HFFc6 (cell line): ENCODE measurements at places on chromosomes 13 and 19. TPM values are rescaled to one million over a fixed set of nuclear protein-coding genes. Genes with fewer than 3 reads are reported as not detected.

GRCh38 chr19:37995346-37995745 is 88.3 kb downstream of the SIPA1L3 start:
- H3K4me1 ChIP-seq: peaks cover 54% of the 10 kb centered on the region
- DNase-seq: no peak
- H3K4me3 ChIP-seq: no peak overlapping the region
- peaks cover 7% of the 10 kb centered on the region for H3K27me3 ChIP-seq

DNA sequence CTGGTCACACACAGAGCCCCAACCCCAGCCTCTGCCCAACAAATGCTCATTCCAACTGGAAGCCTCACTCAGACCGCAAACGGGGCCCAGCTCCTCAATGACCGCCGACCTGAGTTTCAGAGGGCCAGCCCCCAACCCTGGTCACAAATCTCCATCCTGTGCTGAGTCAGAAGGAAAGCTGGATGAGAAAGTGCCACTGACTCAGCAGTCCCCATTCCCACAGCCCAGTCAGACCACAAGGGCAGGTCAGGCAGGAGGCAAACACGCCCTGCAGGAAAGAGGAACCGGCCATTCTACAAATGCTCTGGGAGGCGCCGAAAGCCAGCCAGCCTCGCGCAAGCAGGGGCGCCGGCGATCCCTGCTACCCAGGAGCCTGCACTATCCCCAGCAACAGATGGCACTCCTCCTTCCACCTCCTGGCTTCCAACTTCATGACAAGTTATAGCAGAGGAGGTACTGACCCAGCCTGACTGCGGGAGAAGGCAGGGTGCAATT is 14.1 kb upstream of the PRKD2 start:
- peaks cover 38% of the 10 kb centered on the region for H3K36me3 ChIP-seq
- peaks cover 5% of the 10 kb centered on the region for H3K27me3 ChIP-seq
- H3K27ac ChIP-seq: peak overlapping the region; percentile 88

DNA sequence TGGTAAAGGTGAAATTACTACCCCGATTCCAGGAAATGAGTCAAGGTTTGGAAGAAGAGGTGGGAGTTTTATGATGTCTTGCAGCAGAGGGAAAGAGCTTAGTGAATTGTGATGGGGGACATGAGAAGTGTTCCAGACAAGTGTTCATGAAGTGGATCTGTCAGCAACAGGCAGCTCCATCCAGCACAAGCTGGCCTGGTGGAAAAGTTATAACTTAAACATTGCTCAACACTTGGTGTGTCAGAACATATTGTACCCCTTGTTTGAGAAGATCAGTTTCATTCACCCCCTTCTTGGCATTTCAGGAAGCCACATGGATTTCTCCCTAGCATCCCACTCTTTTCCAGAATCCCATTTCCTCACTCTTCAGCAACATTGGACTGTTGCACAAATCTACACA is 222.0 kb downstream of the B3GLCT start:
- no peaks in the 10 kb centered on the region for H3K4me1 ChIP-seq
- no peaks in the 10 kb centered on the region for H3K36me3 ChIP-seq
- no peak for DNase-seq
- no peak overlapping the region for H3K4me3 ChIP-seq

GRCh38 chr19:15551293-15552004 is 43.1 kb downstream of the CYP4F22 start:
- peaks cover 8% of the 10 kb centered on the region; the same call in 1 of the 2 replicates for H3K27me3 ChIP-seq
- H3K4me1 ChIP-seq: peaks cover 10% of the 10 kb centered on the region
- DNase-seq: no peak
- H3K36me3 ChIP-seq: no peaks in the 10 kb centered on the region
- H3K4me3 ChIP-seq: no peak overlapping the region; the same call in 1 of the 2 replicates
- H3K27ac ChIP-seq: no peak overlapping the region

GRCh38 chr19:47510516-47511127 is 4.2 kb downstream of the NAPA start:
- H3K27me3 ChIP-seq: peaks cover 8% of the 10 kb centered on the region
- no peak for DNase-seq
- H3K36me3 ChIP-seq: peaks cover 9% of the 10 kb centered on the region
- no peak overlapping the region for H3K4me3 ChIP-seq

DNA sequence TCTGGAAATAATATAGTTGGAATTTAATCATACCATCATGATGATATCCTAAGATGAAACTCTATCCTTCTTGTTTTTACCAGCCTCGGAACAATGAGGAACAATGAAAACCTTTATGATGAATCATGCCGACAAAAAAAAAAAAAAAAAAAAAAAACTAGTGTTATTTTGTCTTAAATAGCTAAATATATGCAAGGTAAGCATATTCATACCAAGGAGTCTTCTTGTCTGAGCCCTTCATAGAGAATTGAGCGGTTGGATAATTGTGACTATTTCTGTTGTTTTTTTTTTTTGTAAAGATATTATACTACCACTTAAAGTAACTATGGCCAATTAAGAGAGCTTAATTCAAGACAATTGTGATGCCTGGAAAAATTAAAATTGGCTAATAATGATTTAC is 244.0 kb upstream of the PCDH9 start:
- DNase-seq: no peak
- H3K27ac ChIP-seq: no peak overlapping the region
- no peak overlapping the region for H3K4me3 ChIP-seq
- H3K27me3 ChIP-seq: no peaks in the 10 kb centered on the region
- no peaks in the 10 kb centered on the region for H3K36me3 ChIP-seq

DNA sequence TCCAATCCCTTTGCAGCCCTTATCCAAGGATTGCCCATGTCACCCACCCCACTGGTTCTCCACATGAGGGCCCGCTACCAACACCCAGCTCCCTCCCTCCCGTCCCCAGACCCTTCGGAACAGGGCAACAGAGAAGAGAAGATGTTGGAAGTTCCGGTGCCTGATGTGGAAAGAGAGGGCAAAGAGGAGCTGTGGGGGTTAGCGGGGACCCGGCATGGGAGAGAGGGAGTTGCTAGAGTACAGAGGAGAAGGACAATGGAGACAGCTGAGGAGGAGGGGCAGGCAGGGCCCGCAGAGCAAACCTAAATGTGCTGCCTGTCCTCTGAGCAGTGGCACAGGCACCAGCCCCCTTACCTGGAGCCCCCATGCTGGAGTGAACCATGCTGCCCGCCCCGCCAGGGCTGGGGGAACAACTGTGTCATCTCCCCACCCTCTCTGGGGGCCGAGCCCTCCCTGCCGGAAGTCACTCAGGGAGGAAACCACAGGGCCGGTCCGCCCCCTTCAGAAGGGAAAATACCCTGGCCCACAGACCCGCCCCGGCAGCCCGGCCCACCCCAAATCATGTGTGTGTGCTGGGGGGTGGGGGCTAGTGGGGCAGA is at the start of gene POU2F2:
Gene POU2F2 (minus strand): TSS at position 417 of the 599 bp plus-strand sequence. CDS start 35 bp downstream, at position 382.
- peaks cover 4% of the 10 kb centered on the region; the same call in 1 of the 2 replicates for H3K27me3 ChIP-seq
- peak within 1 kb of the TSS; percentile 71 for H3K27ac ChIP-seq
- H3K36me3 ChIP-seq: no peaks in the 10 kb centered on the region
- peak within 1 kb of the TSS; percentile 91 for H3K4me3 ChIP-seq
- H3K4me1 ChIP-seq: peaks cover 56% of the 10 kb centered on the region
- no peak for DNase-seq

DNA sequence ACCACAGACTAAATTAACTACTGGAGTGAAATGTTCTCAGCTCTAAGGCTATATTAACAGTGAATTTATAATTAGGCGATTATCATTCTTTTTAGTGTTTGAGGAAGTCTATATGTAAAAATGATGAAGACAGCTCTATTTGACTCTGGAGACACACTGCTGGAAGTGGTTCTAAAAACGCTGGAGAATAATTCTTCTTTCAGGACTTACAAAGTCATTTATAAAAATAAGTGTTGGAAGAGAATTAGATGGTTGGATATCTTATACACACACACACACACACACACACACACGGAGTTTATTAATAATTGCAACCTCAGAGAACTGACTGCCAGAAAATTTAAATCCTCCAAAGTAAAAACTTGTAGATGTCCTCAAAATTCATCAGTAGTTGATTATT is 1171.3 kb downstream of the EFNB2 start:
- H3K4me1 ChIP-seq: peaks cover 31% of the 10 kb centered on the region; the same call in 1 of the 2 replicates
- H3K36me3 ChIP-seq: no peaks in the 10 kb centered on the region
- H3K27me3 ChIP-seq: no peaks in the 10 kb centered on the region
- DNase-seq: no peak
- H3K27ac ChIP-seq: no peak overlapping the region

DNA sequence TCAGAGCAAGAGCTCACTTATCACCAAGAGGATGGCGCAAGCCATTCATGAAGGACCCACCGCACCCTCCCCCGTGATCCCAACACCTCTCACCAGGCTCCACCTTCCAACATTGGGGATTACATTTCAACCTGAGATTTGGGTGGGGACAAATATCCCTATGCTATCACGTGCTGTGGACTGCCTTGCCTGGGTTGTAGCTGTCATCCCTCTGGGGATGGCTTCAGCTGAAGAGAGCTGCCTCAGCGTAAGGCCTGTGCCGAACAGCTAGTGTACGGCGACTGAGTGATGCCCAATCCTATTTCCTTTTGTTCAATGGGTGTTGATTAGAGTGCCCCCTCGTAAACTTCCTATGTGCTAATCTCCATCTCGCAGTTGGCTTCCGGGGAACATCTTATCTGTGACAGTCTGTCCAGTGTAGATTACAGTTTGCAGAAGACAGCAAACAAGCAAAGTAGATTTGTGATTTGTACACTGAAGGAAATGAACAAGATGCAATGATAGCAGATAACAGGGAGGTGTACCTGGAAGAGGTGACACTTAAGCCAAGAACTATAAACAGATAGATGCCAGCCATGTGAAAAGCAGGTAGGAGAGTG is 11.8 kb upstream of the RCBTB1 start:
- no peaks in the 10 kb centered on the region for H3K36me3 ChIP-seq
- DNase-seq: no peak
- no peak overlapping the region for H3K27ac ChIP-seq
- no peaks in the 10 kb centered on the region for H3K4me1 ChIP-seq
- H3K4me3 ChIP-seq: no peak overlapping the region

GRCh38 chr13:97946951-97947588 is 6.4 kb upstream of the IPO5 start:
- peak overlapping the region; percentile 51 for H3K4me3 ChIP-seq
- H3K4me1 ChIP-seq: peaks cover 58% of the 10 kb centered on the region
- peaks cover 10% of the 10 kb centered on the region for H3K36me3 ChIP-seq
- DNase-seq: peak; percentile 85
- peak overlapping the region; percentile 90 for H3K27ac ChIP-seq

DNA sequence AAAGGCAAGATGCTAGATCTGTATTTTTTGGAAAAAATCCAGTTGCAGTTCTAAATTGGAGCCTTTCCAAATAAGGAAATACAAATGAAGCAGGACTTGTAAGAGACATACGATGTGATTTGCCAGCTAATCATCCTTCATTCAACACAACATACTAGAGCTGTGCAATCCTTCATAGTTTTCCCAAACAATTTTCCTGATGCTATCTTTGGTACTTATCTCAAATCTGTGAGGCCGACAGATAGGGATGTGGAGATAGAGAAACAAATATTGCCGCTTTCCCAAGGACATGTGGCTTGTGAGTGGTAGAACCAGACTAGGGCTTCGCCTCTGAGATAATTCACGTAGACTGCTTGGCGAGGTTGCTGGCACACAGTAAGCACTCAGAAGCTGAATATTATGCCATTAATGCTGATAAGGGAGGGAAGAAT is 176.6 kb downstream of the LMO7 start:
- H3K4me3 ChIP-seq: peak overlapping the region; percentile 49; the same call in 1 of the 2 replicates
- H3K36me3 ChIP-seq: peaks cover 27% of the 10 kb centered on the region
- peaks cover 9% of the 10 kb centered on the region for H3K4me1 ChIP-seq
- H3K27ac ChIP-seq: peak overlapping the region; percentile 46; the same call in 1 of the 2 replicates
- H3K27me3 ChIP-seq: peaks cover 37% of the 10 kb centered on the region

GRCh38 chr13:106789911-106790310 is 222.0 kb upstream of the ARGLU1 start:
- H3K4me1 ChIP-seq: no peaks in the 10 kb centered on the region
- no peaks in the 10 kb centered on the region for H3K36me3 ChIP-seq
- H3K27ac ChIP-seq: no peak overlapping the region

GRCh38 chr13:114151565-114152284 is 19.3 kb upstream of the RASA3 start:
- no peak overlapping the region for H3K4me3 ChIP-seq
- no peak overlapping the region for H3K27ac ChIP-seq
- no peaks in the 10 kb centered on the region for H3K36me3 ChIP-seq
- H3K27me3 ChIP-seq: peaks cover 14% of the 10 kb centered on the region
- no peak for DNase-seq

DNA sequence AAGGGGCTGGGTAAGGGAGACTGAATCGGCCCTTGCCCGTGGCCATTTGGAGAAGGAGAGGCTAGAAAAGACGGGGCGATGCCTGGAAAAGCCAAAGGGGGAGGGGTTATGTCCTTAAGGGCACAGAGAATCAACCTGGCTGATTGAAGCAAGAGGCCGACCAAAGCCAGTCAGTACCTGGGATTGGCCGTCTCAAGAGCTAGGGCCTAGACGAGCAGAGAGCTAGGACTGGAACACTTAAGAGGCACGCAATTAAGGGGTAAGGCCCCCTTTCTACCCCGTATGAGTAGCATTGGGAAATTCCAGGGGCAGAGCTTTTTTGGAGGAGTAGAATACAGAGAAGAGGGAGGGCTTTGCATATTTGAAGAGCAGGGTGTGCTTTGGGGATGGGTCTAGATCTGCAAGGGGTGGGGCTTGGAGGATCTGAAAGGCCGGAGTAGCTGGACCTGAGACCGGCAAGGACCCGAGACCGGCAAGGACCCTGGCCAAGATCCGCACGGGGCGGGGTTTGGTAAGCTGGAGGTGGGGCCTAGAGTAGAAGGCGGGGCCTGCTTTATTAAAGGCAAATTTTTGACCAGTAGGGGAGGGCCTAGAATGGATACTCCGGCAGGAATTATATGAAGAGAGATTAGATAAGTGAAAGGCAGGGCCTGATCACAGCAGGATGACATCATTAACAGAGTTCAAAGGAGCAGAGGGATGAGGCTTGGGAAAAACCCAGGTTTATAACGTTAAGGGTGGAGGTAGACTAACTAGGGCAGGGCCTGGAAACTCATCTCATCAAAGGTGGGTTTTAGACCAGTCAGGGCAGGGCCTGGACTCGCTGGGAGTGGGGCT is 10.7 kb upstream of the CACNG6 start:
- peaks cover 26% of the 10 kb centered on the region for H3K4me1 ChIP-seq
- peak overlapping the region; percentile 90 for H3K4me3 ChIP-seq
- H3K27me3 ChIP-seq: peaks cover 14% of the 10 kb centered on the region

DNA sequence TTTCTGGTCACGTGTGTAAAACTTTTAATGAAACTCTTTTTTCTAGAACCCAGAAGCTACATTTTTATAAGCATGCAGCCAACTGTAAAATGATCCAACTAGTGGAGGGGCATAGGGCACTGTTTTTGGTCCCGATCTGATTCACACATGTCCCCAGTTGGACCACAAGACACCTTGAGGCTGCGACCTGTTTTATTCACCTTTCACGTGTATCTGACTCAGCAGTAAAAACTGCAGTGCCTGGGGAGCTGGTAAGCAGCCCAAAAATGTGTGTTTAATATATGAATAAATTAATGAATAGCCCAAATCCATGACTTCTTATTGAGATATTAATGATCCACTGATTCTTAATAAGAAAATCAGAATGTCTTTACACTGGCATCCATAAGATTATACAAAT is 140.4 kb downstream of the COL4A1 start:
- peaks cover 4% of the 10 kb centered on the region for H3K27me3 ChIP-seq
- no peak overlapping the region for H3K27ac ChIP-seq
- peaks cover 7% of the 10 kb centered on the region for H3K36me3 ChIP-seq
- H3K4me1 ChIP-seq: no peaks in the 10 kb centered on the region
- no peak overlapping the region for H3K4me3 ChIP-seq

- no peaks in the 10 kb centered on the region for H3K4me1 ChIP-seq
- H3K36me3 ChIP-seq: no peaks in the 10 kb centered on the region
- DNase-seq: no peak
- H3K4me3 ChIP-seq: no peak overlapping the region
Measured at GRCh38 chr13:33932769-33933406, 114.9 kb downstream of the RFC3 start.

NLRP4 gene
- total RNA-seq: not detected in 3 replicates

REX1BD gene
- 60.1 to 73.3 TPM (median 68.9 TPM) in 3 replicates for total RNA-seq

HOMER3 gene
- 72.3 to 79.1 TPM (median 78.7 TPM) in 3 replicates for total RNA-seq

ZNF93 gene
- 3.4 to 4.8 TPM (median 3.7 TPM) in 3 replicates for total RNA-seq

ZNF266 gene
- 6.3 and 7.8 TPM in 2 replicates for total RNA-seq

ACP5 gene
- total RNA-seq: 1.5 to 2.8 TPM (median 2.0 TPM) in 3 replicates

ALKBH6 gene
- 26.3 to 28.9 TPM (median 28.3 TPM) in 3 replicates for total RNA-seq

TTYH1 gene
- not detected in 3 replicates for total RNA-seq

F2RL3 gene
- not detected in 3 replicates for total RNA-seq

KLK11 gene
- not detected in 3 replicates for total RNA-seq
